AG20443 (cell line): ENCODE measurements at places on chromosomes 4 and X.

DNA sequence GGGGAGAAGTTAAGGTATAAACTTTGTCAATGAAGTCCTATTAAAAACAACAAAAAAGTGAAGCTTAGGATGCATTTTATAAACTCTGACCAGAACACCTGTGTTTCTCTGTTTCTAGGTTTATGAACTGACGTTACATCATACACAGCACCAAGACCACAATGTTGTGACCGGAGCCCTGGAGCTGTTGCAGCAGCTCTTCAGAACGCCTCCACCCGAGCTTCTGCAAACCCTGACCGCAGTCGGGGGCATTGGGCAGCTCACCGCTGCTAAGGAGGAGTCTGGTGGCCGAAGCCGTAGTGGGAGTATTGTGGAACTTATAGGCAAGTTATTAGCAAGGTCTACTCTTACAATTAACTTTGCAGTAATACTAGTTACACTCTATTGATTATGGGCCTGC, 46.6 kb downstream of the HTT start:
- DNase-seq: no peak

DNA sequence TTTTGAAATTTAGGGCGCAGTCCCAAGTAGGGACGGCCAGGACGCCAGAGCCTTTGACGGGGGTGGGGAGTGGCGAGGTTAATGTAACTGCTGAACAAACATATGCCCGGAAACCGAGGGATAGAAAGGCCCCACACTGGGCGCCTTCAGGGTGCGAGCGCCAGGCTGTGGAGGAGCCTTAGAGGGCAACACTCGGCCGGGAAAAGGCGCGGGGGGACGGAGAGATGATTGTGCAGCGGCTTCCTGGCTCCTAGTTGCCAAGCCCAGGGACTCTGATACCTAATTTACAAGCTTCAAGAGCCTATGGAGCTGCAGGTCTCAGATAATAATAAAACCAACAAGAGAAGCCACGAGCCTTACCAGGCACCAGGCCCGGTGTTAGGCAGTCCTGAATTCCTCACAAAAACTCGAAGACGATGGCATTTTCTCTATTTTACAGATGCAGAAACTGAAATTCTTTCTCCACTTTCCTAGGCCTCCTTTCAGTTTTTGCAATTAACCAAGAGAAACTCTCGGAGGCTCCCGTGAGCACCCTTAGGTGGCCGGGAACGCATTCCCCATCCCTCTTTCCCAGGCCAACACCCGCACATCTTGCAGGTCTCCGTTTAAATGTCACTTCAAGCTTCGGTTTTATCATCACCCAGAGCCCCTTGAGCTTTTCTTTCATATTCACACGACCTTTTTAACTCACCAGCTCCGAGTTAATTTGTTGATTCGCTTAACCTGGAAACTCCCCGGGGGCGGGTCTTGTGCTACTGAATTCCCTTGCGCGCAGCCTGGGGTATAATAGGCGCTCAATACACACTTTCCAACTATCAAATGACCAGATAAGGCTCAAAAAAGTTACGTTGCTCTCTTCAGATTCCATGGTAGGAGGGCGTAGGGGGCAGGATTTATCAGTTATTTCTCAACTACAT, 6.4 kb upstream of the GSX2 start:
- no peak for DNase-seq

DNA sequence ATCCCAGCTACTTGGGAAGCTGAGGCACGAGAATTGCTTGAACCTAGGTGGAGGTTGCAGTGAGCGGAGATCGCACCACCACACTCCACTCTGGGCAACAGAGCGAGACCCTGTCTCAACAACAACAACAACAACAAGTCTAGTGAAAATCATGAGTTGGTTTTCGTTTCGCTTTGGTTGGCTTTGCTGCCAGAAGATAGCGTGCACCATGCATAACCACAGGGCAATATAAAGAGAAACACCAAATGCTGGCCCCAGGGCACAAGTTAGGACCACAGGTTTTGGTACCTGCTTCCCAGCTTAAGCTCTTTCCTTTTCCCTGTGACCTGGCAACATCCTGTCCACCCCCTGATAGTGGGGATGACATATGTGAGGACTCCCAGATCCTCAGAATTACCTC, 21.5 kb upstream of the HMGB3 start:
- DNase-seq: no peak

DNA sequence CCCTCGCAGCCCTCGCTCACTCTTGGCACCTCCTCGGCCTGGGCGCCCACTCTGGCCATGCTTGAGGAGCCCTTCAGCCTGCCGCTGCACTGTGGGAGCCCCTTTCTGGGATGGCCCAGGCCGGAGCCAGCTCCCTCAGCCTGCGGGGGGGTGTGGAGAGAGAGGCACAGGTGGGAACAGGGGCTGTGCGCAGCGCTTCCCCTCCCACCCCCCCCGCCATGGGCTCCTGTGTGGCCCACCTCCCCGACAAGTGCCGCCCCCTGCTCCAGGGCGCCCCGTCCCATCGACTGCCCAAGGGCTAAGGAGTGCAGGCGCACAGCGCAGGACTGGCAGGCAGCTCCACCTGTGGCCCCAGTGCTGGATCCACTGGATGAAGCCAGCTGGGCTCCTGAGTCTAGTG, 220.2 kb downstream of the STPG2 start:
- DNase-seq: no peak
